ENCODE measurements at places on chromosomes 16 and 17. TPM values are rescaled to one million over a fixed set of nuclear protein-coding genes. Genes with fewer than 3 reads are reported as not detected.

DPEP3 gene
- total RNA-seq, result not detected

NPIPB2 gene
- total RNA-seq, result 2.4 TPM

FADS6 gene
- total RNA-seq, result 18.4 TPM

CCDC154 gene
- 1.6 TPM for total RNA-seq

CD19 gene
- total RNA-seq, result 0.40 TPM

EVI2B gene
- total RNA-seq, result 2.2 TPM

TMEM235 gene
- total RNA-seq, result not detected

TUBD1 gene
- 5.9 TPM for total RNA-seq

STH gene
- not detected for total RNA-seq

MMP2 gene
- total RNA-seq, result 32.8 TPM

CCNF gene
- 8.6 TPM for total RNA-seq

KRTAP9-4 gene
- total RNA-seq, result not detected

KRT28 gene
- total RNA-seq, result not detected

DNA sequence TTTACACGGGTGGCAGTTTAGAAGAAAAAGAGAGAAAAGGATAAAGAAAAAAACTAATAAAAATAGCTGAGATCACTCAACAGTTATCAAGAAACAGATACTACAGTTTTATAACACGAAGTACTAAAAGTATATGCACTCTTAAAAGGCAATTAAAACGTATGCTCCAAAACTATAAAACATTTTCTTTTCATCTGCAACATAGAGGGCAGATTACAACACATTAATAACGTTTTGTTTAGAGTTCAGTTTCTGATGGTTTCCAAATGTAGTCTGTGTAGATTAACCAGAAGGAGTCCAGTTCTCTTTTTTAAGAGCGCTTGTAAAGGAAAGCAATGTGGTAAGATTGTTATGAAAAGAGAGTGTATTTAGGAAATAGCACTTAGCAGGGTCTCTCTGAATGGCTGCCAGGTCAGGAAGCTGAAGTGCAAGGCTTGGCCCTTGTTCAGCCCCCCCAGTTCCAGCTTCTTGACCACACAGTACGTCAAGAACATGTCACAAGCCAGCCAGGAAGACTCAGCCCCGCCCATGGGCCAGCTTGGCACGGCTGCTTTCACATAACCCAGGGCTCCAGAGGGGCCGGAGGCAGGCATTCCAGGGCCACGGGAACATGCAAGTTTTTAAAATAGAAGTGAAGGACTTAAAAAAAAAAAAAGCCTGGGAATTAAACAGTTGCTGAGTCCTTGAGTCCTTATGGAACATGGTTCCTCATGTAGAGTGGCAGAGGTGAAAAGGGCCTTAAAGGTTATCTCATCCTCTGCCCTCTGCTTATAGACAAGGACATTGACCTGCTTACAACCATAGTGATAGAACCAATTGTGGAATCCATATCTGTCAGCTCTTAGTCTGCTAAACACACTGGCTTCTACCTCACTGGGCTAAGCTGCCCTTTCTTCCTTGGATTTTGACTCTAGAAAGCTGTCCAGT, 147.4 kb upstream of the TBX2 start:
- no peaks in the 10 kb centered on the region for H3K36me3 ChIP-seq
- no peaks in the 10 kb centered on the region for H3K27me3 ChIP-seq
- H3K27ac ChIP-seq, result peak overlapping the region; percentile 2
- no peak overlapping the region for H3K4me3 ChIP-seq
- H3K4me1 ChIP-seq, result no peaks in the 10 kb centered on the region

- no peaks in the 10 kb centered on the region for H3K27me3 ChIP-seq
- no peaks in the 10 kb centered on the region for H3K4me1 ChIP-seq
- DNase-seq, result peak; percentile 50
- peak overlapping the region; percentile 67 for H3K27ac ChIP-seq
These were observed 17.6 kb upstream of the ABR start for GRCh38 chr17:1197379-1197778.

GRCh38 chr17:71681427-71682173, 439.2 kb upstream of the SOX9 start:
- H3K4me1 ChIP-seq, result no peaks in the 10 kb centered on the region
- H3K27me3 ChIP-seq, result no peaks in the 10 kb centered on the region
- H3K4me3 ChIP-seq, result no peak overlapping the region
- peak; percentile 57 for DNase-seq

GRCh38 chr17:73462823-73463222, 151.0 kb upstream of the CDC42EP4 start:
- H3K4me1 ChIP-seq, result no peaks in the 10 kb centered on the region
- H3K4me3 ChIP-seq, result no peak overlapping the region
- no peaks in the 10 kb centered on the region for H3K36me3 ChIP-seq
- DNase-seq, result no peak

GRCh38 chr16:82454566-82454965, 172.2 kb upstream of the CDH13 start:
- no peaks in the 10 kb centered on the region for H3K4me1 ChIP-seq
- H3K27me3 ChIP-seq, result no peaks in the 10 kb centered on the region
- no peak overlapping the region for H3K27ac ChIP-seq
- H3K4me3 ChIP-seq, result no peak overlapping the region
- DNase-seq, result no peak

DNA sequence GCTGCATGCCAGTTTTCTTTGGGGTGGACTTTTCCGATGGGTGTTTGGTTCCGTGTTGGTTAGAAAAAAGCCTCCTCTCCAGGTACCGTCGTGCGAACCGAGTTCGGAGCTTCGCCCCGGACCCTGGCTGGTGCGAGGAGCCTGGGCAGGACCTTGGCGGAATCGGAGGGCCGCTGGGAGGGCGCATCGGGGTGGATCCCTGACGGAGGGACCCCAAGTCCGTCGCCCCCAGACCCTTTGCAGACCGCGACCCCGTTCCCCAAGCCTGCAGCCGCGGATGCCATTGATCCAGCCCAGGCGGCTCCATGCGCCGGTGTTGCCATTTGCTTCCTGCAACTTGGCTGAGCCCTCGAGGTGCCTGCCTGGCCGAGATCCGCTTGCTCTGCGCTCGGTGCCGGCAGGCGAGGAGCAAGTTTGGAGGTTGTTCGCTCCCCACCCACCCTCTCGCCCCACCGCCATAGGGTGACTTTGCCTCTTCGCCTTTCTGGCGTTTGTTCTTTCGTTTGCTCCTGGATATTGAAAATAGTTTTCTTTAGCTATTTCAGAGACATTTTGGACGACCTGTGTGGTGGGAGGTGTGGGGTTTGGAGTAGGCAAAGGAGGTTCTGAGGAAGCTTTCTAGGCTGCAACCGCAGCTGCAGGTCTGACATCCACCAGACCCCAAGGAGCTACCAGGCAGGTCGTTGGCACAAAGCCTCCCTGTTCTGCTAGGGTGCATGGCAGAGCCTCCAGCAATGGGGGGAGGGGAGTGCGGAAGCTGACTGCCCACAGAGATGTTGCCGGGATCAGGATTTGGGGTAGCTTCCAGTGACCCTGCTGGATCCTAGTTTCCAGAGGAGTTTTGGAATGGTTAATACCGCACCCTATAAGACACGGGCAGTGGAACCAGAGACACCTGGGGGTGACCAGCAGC, 58.2 kb downstream of the RAP1GAP2 start:
- no peaks in the 10 kb centered on the region for H3K27me3 ChIP-seq
- H3K36me3 ChIP-seq, result no peaks in the 10 kb centered on the region
- no peak overlapping the region for H3K27ac ChIP-seq
- peaks cover 8% of the 10 kb centered on the region for H3K4me1 ChIP-seq
- H3K4me3 ChIP-seq, result peak overlapping the region; percentile 51
- DNase-seq, result peak; percentile 38

DNA sequence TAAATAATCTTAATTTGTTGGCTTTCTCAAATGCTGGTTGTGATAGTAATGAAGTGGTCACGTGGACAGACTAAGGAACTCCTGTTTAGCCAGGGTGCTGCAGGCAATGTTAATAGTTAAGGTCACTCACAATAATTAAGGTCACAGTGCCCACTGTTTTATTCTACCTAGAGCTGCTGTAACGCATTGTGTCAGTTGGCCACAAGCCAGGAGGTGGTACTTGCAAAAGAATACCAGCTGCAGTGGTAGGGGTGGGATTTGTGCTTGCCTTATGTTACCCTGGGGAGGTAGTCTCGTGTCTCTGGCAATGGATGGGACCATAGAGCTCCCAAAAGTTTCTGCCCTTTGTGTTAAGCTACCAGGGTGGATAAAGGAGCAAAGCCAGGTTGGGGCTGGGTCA, 969.1 kb upstream of the CDH8 start:
- no peaks in the 10 kb centered on the region for H3K27me3 ChIP-seq
- no peak overlapping the region for H3K27ac ChIP-seq
- no peaks in the 10 kb centered on the region for H3K36me3 ChIP-seq
- no peak overlapping the region for H3K4me3 ChIP-seq
- DNase-seq, result no peak

GRCh38 chr16:67841198-67841815, 813 bp upstream of the THAP11 start:
- peak overlapping the region; percentile 79 for H3K4me3 ChIP-seq
- H3K36me3 ChIP-seq, result no peaks in the 10 kb centered on the region
- H3K27ac ChIP-seq, result peak overlapping the region; percentile 97
- no peaks in the 10 kb centered on the region for H3K27me3 ChIP-seq

DNA sequence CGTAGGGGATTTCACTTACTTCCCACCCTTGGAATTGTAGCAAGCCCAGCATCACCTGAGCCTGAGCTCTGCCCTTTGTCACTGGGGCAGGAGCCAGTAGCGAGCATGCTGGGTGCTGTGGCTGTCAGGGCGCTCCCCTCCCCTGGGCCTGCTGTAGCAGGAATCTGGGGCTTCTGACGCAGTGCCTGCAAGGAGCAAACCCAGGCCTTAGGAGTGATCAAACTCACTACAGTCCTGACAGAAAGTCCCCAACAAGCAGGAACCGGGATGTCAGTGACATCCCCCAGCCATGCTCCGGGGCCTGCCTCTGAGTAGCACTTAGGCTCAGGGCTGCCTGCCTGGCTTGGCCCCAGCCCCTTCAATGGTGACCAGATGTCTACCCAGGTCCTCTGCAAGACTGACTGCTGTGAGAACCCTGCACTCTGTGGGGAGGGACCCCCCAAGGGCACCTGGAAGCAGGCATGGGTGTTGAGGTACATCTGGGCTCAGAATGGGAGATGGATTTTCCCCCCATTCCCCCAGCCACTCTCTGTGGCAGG, 23.5 kb downstream of the PLD6 start:
- no peak for DNase-seq
- H3K36me3 ChIP-seq, result peaks cover 7% of the 10 kb centered on the region
- no peak overlapping the region for H3K27ac ChIP-seq
- H3K4me1 ChIP-seq, result no peaks in the 10 kb centered on the region

GRCh38 chr16:88924834-88925539, 52.0 kb downstream of the CBFA2T3 start:
- no peak overlapping the region for H3K4me3 ChIP-seq
- DNase-seq, result no peak
- H3K27ac ChIP-seq, result no peak overlapping the region
- H3K36me3 ChIP-seq, result no peaks in the 10 kb centered on the region
- no peaks in the 10 kb centered on the region for H3K27me3 ChIP-seq

GRCh38 chr16:625117-625976, 5.4 kb upstream of the WFIKKN1 start:
- no peak for DNase-seq
- no peak overlapping the region for H3K4me3 ChIP-seq
- H3K27me3 ChIP-seq, result no peaks in the 10 kb centered on the region
- H3K4me1 ChIP-seq, result no peaks in the 10 kb centered on the region

GRCh38 chr17:57972151-57972550, 15.9 kb downstream of the VEZF1 start:
- H3K4me1 ChIP-seq, result no peaks in the 10 kb centered on the region
- DNase-seq, result no peak
- H3K27ac ChIP-seq, result no peak overlapping the region
- peaks cover 8% of the 10 kb centered on the region for H3K36me3 ChIP-seq

- no peaks in the 10 kb centered on the region for H3K4me1 ChIP-seq
- no peaks in the 10 kb centered on the region for H3K36me3 ChIP-seq
- H3K4me3 ChIP-seq, result no peak overlapping the region
- H3K27ac ChIP-seq, result no peak overlapping the region
- DNase-seq, result no peak
- H3K27me3 ChIP-seq, result no peaks in the 10 kb centered on the region
These were observed 33.8 kb downstream of the VWA3A start for GRCh38 chr16:22126037-22126558.

DNA sequence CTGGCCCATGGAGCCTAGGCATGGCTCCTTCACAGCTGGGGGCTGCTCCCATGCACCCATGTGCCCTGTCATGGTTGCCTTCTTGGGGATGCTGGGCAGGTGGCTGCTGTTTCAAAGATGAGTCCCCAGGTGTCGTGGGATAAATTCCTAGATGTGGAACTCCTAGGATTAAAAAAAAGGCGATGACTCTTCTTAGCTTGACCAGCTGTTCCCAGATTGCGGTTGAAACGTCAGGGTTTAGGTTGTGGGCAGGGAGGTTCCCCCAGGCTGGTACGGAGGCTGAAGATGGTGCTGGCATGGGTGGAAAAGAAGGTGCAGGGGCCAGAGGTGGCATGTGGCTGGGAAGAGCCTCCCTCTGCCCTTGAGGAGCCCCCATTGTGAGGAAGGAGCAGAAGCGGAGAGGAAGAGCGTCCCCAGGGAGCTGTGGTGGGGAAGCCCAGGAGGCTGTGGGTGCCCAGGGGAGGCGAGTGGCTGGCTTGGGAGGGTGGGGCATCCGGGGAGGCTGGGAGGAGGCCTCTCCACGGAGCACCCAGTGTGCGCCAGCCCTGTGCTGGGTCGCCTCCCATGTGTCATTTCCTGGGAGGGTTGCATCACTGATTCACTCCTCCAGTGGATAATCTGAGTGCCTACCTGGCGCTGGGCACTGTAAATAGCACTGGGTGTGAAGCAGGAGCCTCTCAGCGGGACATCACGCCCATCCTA, 7.5 kb upstream of the KCNJ12 start:
- DNase-seq, result no peak
- no peaks in the 10 kb centered on the region for H3K36me3 ChIP-seq
- H3K27ac ChIP-seq, result no peak overlapping the region
- H3K4me3 ChIP-seq, result no peak overlapping the region

DNA sequence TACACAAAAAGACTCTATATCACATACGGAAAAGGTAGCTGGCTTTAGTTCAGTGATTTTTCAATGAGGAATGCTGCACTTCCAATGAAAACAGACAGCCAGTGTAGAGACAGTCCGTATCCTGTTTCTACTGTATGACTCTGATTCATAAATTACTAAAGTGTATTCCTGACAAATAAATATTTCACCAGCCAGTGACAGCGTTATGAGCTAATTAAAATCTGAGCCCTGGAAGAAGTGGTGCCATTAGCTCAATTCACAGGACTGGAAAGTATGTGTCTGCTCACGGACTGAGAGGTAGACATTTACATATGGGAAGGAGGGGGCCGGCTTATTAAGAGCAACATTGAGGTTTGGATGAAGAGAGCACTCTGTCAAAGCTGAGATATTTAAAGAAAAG, 207.9 kb upstream of the RBFOX1 start:
- H3K27me3 ChIP-seq, result no peaks in the 10 kb centered on the region
- H3K4me3 ChIP-seq, result no peak overlapping the region
- H3K27ac ChIP-seq, result no peak overlapping the region
- no peaks in the 10 kb centered on the region for H3K36me3 ChIP-seq
- DNase-seq, result no peak

- no peaks in the 10 kb centered on the region for H3K27me3 ChIP-seq
- no peak overlapping the region for H3K27ac ChIP-seq
- H3K4me3 ChIP-seq, result no peak overlapping the region
- H3K36me3 ChIP-seq, result peaks cover 10% of the 10 kb centered on the region
- no peaks in the 10 kb centered on the region for H3K4me1 ChIP-seq
These were observed 578 bp downstream of the AOC2 start for GRCh38 chr17:42844761-42845555.

All from colonic mucosa (tissue), 4 donors.